ENCODE measurements at places on chromosomes 16 and 17.

GRCh38 chr17:28585851-28586250, 9.2 kb upstream of the ALDOC start:
- no peak for DNase-seq

DNA sequence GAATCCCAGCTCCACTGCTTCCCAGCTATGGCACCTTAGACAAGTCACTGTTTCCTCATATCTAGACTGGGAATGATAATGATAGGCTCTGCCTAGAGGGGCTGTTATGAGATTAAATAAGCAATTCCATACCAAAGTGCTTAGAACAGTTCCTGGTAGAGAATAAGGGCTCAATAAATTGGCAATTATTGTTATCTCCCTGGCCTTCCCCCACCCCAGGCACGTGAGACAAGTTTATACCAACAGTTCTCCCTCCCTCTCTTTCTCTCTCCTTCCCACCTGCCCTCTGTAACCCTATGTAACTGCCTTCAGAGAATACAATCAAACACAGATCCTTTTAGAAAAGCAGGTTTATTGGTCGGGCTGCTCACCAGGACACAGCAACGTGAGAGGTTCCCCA, 13.9 kb upstream of the STAT3 start:
- DNase-seq, result no peak

DNA sequence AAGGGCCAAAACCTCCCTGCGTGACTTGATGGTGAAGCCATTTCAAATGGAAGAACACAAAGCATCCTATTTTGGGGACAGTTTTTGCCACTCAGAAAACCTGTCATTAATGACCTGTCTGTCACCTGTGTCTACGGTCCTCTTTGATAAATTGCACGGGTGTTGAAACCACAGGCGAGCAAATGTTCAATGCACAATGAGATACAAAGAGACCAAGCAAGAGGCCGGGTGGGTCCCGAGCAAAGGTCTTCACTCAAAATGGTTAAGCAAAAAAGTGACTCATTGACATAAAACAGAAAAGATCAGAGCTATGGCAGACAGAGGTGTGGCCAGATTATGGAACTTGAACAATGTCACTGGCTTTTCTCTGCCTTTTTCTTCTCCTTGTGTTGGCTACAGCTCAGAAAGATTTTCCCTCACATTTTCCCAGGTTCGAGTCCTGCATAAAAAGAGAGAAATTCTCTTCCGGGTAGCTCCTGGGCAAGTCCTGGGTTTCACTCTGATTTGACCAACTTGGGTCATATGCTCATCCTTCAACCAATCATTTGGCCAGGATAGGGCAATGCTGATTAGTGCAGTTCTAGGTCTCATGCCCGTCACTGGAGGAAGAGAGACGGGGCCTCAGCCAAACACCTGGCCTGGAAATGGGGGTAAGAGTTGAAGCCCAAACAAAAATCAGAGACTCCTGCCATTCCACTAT, 92.2 kb downstream of the CMC2 start:
- DNase-seq, result no peak

- peak; percentile 50 for DNase-seq
These were observed 162.6 kb upstream of the PLCG2 start for GRCh38 chr16:81616321-81617020.

DNA sequence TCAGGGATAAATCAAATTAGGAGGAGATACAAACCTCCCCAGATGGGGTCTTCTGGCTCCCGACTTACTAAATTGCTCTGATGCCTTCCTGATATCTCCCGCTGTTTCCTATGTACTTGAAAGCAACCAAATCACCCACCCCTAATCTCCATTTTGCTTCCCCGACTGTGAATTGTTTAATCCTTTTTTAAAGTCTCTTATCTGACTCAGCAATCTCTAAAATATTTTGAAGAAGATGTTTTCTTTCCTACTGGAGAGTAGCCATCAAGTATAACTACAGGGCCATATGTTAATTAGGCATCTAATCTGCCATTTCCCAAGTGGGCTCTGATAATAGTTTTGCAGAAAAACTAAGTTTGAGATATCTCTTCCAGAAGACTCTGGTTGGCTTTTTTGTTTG, 365.2 kb upstream of the MAF start:
- DNase-seq, result no peak

DNA sequence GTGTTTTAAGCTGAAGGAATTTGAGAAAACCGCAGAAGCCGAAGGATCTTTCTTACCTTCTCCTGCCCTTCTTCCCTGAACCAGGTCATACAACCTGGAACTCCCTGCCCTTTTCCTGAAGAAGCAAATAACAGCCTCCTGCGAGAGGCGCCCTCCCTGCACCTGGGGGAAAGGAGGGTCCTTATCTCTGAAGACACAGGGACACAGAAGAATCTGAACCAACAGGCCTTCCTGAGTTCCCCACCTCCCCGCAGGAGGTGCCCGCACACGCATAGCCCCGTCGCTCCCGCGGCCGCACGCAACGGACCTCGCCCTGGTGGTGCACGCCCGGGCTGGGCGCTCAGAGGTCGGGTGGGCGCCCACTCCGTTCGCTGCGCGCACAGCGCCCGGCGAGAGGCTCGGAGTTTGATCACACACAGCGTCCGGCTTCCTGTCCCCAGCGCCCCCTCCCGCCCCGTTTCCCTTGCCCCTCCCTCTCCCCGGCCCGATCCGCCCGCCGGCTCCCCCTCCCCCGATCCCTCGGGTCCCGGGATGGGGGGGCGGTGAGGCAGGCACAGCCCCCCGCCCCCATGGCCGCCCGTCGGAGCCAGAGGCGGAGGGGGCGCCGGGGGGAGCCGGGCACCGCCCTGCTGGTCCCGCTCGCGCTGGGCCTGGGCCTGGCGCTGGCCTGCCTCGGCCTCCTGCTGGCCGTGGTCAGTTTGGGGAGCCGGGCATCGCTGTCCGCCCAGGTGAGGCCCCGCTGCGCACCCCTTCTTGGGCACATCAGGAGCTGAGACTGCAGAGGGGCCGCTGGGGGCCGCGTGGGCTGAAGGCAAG, at the start of gene TNFSF12:
TNFSF12 (plus strand) TSS at position 474 of the 816 bp plus-strand sequence; CDS start at position 570, 96 bp downstream.
- DNase-seq, result no peak

- no peak for DNase-seq
These were observed 201.8 kb downstream of the RPTOR start for GRCh38 chr17:80746262-80746935.

DNA sequence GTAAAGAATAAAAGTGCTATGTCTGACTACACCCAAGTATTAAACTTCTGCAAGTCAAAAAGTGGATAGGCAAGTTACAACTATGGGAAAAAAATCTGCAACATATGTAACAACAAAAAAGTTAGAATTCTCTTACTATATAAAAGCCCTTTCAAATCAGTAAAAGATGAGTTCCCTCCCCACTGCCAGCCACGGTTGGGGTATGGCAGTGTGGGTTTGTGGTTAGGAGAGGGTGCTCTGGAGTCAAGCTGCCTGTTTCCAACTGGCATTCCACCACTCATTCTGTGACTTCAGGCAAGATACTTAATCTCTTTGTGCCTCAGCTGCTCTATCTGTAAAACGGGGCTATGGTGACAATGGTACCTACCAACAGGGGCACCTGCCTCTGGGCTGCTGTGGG, 26.6 kb upstream of the MFSD6L start:
- no peak for DNase-seq

DNA sequence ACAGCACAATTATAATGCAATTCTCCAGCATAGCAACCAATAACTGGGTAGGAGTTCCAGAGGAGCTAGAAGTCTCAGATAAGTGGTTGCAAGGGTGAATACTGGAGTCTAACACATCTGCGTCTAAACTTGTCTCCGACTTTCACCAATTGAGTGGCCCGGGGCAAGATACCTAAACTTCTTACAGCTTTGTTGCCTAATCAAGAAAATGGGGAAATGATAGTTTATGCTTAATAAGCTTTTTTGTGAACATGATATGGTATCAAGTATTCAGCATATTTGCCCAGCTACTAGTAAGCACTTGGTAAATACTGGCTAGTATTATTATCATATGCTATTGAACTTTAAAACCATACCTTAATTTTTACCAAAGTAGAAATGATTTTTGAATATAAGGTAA, 183.5 kb downstream of the KCNJ2 start:
- DNase-seq, result no peak

DNA sequence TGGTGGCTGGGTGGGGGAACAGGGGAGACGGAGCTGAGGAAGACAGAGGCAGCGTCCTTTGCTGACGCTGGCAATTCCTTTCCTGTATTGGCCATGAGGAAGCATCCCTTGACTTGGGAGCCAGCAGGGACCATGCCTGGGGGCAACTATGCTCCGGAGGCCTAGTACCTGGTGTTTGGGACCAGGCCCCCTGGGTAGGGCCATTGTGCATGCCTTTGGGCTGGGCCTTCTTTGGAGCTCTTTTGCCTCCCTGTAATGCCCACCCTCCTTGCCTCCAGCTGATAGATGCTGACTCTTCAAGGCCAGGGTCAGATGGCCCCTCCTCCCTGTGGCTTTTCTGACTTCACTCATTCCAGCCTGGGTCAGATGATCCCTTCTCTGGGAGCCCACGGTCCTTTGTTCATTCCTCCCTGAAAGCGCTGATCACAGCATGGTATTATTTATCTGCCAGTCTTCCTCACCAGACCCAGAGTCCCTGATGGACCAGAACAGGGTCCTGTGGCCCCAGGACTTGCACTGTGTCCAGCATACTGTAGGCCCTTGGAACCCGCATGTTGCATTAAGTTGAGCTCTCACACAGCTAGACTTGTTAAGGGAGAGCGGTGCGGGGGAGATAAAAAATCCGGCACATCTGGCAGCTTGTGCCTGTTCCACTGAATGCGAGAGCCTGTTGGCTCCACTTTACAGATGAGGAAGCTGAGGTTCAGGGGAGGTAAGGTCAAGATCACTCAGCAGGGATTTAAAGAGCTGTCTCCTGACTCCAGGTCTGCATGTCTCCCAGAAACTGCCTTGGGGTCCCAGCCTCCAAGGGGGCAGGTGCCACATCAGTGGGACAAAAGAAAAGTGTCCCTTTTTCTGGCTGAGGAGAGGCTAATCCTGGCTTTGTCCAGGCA, 2.9 kb downstream of the STARD3 start:
- no peak for DNase-seq

DNA sequence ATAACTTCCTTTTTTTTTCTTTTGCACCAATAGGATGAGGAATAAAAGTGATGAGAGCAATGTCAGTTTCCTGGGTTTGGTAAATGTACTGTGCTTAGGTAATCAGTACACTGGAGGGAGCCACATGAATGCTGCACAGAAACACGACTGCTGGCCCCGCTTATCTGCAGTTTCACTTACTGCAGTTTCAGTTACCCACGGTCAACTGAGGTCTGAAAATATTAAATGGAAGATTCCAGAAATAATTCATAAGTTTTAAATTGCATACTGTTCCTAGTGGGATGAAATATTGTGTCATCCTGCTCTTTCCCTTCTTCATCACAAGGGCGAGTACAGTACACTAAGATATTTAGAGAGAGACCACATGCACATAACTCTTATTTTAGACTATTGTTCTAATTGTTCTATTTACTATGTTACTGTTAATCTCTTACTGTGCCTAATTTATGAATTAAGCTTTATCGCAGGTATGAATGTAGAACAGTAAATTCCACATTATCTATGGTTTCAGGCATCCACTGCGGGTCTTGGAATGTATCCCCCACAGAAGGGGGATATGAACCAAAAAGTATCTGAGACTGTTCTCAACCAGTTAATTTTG, 6.4 kb upstream of the LGALS3BP start:
- no peak for DNase-seq

DNA sequence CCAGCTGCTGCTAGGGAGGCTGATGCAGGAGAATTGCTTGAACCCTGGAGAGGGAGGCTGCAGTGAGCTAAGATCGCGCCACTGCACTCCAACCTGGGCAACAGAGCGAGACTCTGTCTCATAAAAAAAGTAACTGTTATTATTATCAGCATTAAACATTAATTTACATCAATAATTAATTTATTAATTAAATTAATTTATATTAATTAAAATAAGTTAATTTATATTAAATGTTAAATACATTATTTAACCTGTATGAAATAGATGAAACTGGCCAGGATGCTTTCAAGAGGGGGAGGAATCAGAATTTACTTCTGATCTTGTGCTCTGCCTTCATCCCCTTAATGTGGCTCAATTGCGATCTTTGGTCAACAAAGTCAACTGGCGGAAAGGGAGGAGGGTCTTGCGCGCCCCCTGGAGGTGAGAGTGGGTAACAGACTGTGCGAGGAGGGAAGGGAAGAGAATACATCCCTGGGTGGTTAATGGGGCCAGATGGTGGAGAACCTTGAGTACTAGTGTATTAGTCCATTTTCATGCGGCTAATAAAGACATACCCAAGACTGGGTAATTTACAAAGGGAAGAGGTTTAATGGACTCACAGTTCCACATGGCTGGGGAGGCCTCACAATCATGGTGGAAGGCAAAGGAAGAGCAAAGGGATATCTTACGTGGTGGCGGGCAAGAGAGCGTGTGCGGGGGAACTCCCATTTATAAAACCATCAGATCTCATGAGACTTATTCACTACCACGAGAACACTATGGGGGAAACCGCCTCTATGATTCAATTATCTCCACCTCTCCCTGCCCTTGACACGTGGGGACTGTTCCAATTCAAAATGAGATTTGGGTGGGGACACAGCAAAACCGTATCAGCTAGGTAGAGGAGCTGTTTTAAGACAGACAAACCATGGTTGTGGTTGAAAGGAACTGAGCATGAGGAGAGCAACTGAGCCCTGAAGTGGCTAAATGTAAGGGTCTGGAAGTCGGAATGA, 15.7 kb upstream of the CPPED1 start:
- DNase-seq, result peak; percentile 63

DNA sequence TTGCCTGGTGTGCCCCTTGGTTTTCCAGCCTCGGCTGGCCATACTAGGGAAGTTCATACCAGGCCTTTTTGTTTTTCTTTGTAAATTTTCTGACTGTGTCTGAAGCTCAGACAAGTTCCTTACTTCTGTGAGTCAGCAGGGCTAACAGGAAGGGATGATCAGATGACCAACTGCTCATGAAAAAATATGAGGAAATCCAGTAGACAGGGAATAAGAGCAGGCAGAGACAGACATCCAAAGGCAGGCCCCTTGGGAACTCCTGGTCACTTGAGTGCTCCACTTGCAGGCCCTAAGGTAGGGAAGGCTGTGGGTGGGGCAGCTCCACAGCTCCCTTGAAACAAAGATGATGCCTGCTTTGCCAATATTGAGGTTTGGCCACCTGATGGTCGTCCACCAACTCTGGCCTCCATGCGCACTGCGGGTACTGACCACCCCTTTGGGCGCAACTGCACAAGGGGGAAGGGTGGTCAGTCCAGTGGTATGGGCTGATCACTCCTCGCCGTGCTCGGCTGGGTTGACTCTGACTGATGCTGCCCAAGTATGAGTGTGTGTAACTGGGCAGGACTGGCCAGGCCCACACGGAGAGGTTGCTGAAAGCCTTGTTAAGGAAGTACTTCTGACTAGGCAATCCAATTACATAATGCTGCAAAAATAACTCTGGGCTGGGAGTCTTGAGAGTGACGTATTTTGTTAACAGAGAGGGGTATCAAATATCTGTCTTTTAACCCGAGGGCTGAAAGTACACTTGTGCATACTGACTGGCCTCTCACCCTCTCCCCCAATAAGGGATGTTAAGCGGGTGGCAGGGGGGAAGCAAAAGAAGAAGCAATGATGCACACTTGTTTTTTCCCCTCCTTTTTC, 20.8 kb upstream of the ZFHX3 start:
- no peak for DNase-seq

DNA sequence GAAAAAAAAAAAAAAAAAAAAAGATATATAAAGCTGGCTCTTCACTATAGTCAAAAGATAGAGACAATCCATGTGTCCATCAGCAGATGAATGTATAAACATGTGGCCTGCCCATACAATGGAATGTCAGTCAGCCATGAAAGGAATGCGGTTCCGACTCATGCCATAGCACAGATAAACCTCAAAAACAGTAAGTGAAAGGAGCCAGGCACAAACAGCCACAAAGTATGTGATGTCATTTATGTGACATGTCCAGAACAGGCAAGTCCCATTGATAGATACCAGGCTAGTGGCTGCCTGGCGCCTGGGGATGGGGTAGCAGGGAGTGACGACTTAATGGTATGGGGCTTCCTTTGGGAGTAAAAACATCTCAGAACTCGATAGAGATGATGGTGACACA, 155.7 kb downstream of the CMIP start:
- DNase-seq, result no peak

Data from activated CD4-positive, alpha-beta T cell treated with anti-CD3 and anti-CD28 coated beads for 1 hour (primary cell).